ENCODE measurements at places on chromosomes 5 and 9.

DNA sequence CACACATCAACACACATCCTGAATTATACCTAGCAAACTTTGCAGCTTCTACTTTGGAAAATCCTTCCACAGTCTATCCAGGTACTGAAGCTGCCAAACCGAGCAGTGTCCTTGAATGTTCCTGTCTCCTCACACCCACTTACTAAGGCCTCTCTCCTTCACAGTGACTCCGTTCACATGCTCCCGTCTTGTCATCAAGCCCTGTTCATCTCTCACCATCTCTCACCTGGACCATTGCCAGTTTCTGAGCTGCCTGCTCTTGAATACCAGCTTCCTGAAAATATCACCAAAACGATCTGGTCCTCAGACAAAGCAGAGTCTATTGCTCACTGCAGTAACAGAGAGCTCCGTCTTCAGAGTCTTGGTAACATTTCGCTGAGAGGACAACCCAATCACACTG is 57.4 kb downstream of the GCNT1 start:
- DNase-seq, result no peak

DNA sequence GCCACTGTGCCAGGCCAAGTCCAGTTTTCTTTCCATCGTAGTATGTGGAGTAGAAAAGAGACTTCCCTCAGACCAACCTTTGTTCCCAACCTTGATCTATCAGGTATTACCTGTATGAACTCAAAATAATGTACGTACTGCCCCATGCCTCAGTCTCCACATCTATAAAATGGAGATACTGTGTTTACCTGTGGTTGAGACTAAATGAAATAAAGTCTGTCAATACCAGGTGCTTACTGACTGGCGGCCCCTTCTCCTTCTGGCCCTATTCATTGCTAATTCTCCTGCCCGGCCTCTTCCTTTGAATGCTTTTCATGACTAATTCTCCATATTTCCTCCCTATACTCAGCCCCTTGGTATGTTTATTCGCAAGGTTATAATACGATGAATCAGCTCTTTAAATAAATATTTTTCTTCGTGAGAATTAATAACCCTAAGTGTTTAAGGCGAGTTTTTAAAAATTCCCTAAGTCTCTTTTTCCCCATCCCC is 89.6 kb upstream of the BASP1 start:
- no peak for DNase-seq

- no peak for DNase-seq
These were observed 186.0 kb downstream of the ADAMTSL1 start for GRCh38 chr9:18660001-18660400.

DNA sequence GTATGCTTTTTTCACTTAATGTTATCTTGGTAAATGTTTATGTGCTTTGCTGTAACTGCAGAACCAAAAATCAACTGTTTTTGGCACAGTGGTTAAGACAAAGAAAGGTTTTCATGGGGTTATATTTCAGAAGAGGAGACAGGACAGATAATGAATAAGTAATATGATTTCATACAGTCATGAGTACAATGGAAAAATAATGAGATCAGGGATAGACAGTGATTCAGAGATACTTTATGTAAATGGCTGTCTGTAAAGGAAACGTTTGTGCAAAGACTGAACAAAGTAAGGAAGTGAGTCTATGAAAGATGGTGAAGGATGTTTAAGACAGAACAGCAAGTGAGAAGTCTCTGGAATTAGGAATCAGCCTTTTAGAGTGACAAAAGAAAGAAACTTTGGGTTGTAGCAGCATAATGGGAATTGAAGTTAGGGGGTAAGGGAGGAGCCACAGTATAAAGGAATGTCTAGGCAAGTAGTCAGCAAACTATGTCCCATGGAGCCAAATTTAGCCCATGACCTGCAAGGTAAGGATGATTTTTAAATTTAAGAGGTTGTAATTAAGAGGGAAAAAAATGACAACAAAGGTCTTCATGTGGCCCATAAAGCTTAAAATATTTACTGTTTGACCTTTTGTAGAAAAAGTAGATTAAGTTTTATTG is 55.0 kb downstream of the TNPO1 start:
- DNase-seq, result no peak

GRCh38 chr5:139076111-139076510 is 122.1 kb downstream of the SIL1 start:
- DNase-seq, result no peak

GRCh38 chr5:101390151-101390908 is 487.2 kb upstream of the ST8SIA4 start:
- DNase-seq, result no peak

Measured in hematopoietic multipotent progenitor cell treated with erythropoietin and hydrocortisone succinate and interleukin-3 and kit ligand, for 15 days (in vitro differentiated cells).